ENCODE measurements at places on chromosomes 16 and 17.
A peak's percentile ranks its signal among the peaks of the same experiment; 100 is the strongest.

- no peak for DNase-seq
Observed at GRCh38 chr16:89191033-89191900, 9.1 kb downstream of the SLC22A31 start.

DNA sequence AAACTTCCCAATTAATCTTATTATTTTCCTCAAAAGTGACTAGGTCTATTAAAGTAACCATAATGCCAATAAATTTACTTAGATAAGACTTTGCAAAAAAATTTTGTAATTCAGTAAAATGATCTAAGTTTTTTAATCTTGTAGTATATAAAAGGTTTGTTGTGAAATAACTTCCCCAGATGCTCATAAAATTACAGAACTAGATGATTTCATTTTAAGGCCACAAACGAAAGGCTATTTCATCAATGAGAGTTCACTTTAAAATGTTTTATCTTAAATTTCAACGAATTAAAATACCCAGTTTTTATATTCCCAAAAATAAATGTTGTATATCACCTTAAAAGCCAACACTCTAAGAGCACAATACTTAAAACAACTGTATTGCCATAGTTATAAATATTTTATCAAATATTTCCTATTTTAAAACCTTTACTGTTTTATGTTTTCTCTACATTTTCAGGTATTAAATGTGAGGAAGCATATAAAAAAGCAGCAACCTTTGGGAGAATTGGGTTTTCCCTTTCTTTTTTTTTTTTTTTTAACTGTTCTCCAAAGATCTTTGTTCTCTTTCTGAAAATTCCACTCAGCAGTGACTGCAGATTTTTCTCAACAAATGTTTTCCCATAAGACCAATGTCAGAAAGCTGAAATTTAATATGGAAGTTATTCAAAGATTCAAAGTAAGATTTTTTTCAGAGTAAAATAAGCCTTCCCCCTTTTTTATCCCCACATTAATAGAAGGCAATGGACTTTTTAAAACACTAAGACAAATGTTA, 169.9 kb downstream of the CYB561 start:
- no peak for DNase-seq

DNA sequence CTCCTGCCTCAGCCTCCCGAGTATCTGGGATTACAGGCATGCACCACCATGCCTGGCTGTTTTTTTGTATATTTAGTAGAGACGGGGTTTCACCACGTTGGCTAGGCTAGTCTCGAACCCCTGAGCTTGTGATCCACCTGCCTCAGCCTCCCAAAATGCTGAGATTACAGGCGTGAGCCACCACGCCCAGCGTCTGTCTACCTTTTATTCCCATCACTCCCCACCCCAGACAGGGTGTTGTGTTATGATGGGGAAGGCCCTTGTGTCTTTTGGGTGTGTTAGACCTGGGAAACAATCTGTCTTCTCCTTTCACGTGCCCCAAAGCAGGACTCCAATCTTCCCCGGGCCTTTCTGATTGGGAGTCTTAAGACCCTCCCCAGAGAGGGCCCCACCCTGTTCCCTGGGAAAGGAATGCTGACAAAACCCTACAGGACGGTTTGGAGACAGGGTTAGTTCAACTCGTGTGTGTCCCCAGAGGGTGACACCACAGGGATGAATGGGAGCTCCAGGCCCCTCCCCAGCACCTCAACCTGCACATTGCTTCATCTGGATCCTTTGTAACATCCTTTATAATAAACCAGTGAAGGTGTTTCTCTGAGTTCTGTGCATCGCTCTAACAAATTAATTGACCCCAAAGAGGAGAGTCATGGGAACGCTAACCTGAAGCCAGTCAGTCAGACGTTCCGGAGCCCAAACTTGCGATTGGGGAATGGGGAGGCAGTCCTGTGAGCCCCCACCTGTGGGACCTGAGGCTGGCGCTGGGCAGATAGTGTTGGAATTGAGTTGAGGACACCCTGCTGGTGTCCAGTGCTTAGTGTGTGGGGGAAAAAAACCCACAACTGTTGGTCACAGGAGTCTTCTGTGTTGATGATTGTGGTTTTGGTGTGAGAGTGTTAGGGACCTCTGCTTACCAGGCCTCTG, 3.2 kb upstream of the ELOB start:
- no peak for DNase-seq

DNA sequence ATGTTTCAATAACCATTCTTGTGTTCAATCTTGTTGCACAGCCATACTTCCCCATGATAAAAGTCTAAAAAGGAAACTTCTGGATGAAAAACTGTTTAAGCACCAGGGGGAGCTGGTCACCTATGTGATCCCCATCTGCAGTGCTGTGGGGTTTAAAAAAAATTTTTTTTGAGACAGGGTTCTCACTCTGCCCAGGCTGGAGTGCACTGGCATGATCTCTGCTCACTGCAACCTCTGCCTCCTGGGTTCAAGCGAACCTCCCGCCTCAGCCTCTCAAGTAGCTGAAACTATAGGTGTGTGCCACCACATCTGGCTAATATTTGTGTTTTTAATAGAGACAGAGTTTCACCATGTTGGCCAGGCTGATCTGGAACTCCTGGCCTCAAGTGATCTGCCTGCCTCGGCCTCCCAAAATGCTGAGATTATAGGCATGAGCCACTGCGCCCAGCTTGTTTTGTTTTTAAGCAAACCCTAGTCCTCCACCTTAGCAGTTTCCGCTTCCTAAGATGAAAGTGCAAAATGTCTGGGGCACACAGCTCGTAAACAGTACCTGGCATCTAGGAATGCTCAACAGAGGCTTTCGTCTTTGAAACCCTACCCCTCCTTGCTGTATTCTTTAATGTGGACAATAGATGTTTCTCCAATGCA, 25.4 kb downstream of the DNAJA2 start:
- DNase-seq, result peak; percentile 59

GRCh38 chr16:88647178-88648070, 3.4 kb downstream of the CYBA start:
- no peak for DNase-seq

- peak; percentile 39 for DNase-seq
Observed at GRCh38 chr16:30958175-30959079, 873 bp downstream of the SETD1A start.

- DNase-seq, result no peak
Observed at GRCh38 chr17:79174905-79175856, 100.6 kb downstream of the ENGASE start.

Measured in fibroblast of lung (primary cell).